ENCODE measurements at places on chromosomes 3 and 15.

DNA sequence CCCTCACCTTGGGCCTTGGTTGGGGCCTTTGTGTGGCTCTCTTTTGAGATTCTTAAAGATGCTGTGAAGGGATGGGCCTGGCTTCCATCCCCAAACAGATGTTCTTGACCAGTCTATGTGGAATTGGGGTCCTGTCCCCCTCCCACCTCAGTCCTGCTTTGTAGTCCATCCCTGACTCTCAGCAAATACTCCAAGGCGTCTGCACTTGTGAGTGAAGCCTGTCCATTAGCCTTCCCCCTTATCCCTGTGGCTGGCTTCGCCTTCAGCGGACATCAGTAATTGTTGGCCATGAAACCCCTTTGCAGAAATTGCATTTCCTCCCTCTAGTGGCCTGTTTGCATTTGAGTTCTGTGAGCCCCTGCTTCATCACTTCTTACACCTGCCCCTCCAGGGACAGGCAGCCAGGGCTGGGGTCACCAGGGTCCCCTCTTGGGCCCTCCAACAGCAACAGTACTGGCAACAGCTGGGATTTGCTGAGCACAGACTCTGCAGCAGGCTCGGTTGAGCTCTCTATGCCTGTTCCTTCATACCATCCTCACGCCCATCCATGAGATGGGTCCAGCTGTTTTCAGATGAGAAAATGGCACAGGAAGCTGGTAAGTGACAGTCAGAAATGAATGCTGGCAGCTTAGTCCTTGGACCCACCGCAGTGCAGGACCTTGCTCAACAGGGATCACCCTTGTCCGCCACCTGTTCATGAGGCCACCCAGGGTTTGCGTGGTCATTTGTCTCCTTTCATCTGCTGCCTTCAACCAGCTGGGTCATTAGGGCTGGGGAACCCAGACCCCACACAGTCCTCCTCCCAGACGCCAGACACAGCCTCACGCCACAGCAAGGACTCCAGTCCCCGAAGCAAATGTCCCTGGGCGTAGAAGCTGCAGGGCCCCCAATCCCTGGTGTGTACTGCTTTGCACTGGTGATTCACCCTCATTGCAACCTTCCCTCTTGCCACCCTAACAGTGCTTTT is 8.9 kb upstream of the LRRK1 start:
- no peak for DNase-seq

GRCh38 chr3:55554634-55555425 is 67.7 kb upstream of the WNT5A start:
- DNase-seq: no peak

DNA sequence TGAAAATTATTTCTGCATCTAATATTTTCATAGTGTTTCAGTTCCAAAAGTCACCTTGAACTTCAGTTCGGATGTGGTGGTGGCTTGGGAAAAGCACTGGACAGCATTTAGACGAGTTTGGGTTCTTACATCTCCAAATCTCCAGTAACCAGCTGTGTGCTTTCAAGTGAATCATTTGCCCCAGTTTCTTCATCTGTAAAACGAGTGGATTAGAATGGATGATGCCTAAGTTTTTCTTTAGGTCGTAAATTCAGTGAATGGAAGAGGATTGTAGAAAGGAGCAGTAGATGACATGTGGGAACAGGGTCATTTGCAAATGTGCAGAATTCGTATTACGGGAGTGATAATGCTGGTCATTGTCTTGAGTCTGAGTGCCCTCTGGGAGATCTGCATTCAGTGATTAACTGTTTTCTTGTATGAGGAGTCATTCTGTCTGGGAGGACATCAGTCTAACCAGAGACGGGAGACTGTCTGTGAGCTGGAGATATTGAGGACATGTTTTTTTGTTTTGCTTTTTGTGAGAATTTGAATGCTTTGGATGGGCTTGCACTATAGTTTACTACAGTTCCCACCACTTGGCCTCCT is 641.6 kb upstream of the TBL1XR1 start:
- DNase-seq: no peak

- DNase-seq: no peak
Measured at GRCh38 chr3:16136055-16136454, 38.4 kb upstream of the GALNT15 start.

GRCh38 chr3:60333710-60334109 is 917.5 kb downstream of the FHIT start:
- DNase-seq: no peak

GRCh38 chr3:125045194-125045593 is 10.6 kb downstream of the HEG1 start:
- no peak for DNase-seq

DNA sequence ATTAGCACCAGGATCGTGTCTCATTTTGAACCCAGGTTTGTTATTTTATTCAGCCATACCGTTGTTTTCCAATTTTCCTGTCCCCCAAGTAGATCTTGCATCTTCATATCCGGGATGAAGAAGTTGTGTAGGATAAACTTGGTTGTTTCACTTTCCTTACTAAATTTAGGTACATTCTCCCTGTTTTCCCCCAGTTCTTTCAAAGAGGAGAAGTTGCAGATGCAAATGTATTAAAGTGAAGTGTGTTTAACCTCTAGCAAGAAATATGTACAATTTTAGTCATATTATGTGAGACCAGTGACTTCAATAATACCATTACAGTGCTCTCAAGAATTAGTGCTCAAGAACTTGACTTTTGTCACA is 1.3 kb downstream of the ATXN7 start:
- DNase-seq: no peak

GRCh38 chr15:66679061-66679656 is 22.9 kb upstream of the SMAD6 start:
- DNase-seq: no peak

GRCh38 chr3:106130384-106131198 is 261.8 kb upstream of the CBLB start:
- no peak for DNase-seq

DNA sequence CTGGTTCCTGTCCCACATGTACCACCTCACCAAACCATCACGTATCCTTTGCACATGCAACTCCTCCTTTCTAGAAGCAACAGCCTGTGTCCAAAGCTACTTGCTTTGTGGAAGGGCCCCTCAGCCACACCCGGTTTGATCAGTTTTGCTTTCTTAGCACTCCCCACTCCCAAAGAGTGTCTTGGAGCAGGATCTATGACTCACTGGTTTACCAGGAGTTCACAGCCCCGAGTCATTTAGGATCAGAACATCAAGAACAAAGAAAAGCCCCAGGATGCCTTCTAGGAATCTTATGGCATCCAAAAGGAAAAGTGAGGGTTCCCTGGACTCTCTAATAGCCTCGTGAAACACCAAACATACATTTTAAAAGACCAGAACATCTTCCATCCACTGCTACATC is 50.7 kb upstream of the IGF1R start:
- DNase-seq: no peak

- no peak for DNase-seq
Measured at GRCh38 chr3:192155194-192155593, 572.1 kb downstream of the FGF12 start.

DNA sequence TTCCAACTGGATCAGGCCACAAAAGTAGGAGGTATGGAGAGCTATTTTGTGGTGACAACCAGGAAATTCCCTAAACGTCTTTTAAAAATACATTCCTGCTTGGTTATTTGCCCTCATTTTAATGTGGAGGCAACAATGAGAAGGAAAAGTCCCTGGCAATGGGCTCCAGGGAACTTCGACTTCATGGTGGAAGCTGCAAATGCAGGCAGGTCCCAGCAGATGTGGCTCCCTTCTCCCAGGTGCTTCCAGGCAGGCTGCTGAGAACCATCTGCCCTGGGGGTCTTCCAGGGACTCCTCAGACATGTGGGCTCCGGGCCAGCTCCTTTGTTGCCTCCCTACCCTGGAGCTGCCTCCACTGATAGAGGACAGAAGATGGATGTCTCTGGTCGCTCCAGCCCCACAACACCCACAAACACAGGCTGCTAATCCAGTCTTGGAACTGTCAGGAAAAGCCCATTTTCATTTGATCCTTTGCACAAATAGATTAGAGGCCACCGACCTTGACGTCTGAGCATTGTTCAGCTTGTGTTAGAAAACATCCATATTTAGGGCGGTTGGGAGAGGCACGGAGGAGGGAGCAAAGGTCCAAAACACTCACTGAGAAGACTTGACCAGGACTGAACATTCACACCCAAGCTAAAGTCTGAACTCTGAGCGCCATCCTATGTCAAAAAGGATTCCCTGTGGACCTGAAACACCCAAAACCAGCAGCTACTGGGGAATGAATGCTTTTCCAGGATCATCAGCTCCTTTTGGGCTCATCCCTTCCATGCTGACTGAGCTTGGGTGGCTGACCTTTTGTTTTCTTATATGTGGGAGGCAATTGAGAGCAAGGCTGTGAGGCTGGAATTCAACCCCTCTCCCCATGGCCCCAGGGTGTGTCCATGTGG is 30.2 kb upstream of the SLCO2A1 start:
- no peak for DNase-seq

Data from T1000 (cell line).